Stimulated activated CD4-positive, alpha-beta T cell treated with anti-CD3 and anti-CD28 coated beads, Interleukin-2, amount 100 ng/mL, for 4 hours (primary cell): ENCODE measurements at places on chromosomes 6 and 20.

GRCh38 chr6:128487055-128487454, 33.3 kb downstream of the PTPRK start:
- DNase-seq, result no peak

DNA sequence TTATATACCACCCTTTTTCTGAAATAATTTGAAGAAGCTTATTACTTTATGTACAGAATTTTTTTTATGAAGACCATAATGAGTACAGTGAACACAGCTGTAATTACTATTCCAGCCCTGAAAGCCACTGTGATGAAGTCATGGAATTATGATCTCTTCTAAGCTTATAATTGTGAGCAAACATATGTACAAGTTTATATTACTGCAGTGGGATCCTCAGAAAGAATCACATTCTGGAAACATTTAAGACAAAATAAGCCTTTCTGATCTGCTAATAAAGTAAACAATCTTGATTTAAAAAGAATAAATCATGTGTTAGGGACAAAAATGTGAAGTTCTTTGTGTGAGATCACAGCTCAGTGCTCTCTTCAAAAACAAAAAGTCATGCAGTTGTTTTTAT, 560.4 kb downstream of the CD109 start:
- DNase-seq, result no peak

- DNase-seq, result no peak
These were observed 260.8 kb downstream of the ZFAND3 start for GRCh38 chr6:38080360-38080759.

GRCh38 chr20:35491823-35492222, 36.4 kb downstream of the CEP250 start:
- DNase-seq, result no peak

GRCh38 chr6:29656157-29656556, 735 bp upstream of the MOG start:
- no peak for DNase-seq
